LNCaP clone FGC (cell line): ENCODE measurements at places on chromosomes 6 and 20.

DNA sequence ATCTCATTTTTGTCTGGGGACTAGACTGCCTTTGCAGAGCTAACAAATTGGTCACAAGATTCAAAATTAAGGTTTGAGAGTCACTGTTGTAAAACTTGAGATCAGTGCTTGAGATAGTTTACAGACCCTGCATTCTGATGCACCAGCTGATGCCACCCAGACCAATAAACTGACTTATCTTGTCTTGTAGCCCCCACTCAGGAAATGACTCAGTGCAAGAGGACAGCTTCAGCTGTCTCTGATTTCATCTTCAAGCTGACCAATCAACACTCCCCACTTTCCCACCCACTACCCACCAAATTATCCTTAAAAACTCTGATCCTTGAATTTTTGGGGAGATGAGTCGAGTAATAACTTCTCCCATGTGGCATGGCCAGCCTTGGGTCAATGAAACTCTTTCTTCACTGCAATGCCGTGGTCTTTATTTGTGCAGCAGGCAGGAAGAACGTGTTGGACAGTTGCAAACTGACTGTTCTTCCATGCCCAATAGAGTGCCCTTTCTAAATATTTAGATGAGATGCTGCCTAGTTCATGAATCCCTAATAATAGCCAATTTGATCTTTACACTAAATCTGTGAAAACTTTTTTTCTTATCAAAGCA lies 48.3 kb upstream of the PROKR2 start:
- no peak for DNase-seq

GRCh38 chr6:4133941-4134838 lies 1.2 kb downstream of the ECI2 start:
- DNase-seq: no peak

DNA sequence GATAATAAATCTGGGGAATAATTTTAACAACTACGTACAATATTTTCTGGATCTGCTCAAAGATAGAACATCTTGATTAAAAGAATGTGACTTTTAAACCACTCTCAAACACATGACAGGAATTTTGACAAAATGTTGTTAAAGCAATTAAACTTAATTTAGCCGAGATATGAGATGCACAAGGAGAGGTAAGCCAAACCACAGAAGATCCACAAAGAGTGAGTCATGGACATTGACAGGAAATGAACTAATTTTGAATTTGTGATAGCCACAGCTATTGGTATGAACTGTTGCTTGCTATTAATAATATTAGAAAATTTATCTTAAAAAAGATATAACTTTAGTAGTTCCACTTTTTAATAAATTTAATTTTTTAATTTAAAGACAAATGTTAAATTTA lies 27.8 kb upstream of the VGLL2 start:
- DNase-seq: no peak

DNA sequence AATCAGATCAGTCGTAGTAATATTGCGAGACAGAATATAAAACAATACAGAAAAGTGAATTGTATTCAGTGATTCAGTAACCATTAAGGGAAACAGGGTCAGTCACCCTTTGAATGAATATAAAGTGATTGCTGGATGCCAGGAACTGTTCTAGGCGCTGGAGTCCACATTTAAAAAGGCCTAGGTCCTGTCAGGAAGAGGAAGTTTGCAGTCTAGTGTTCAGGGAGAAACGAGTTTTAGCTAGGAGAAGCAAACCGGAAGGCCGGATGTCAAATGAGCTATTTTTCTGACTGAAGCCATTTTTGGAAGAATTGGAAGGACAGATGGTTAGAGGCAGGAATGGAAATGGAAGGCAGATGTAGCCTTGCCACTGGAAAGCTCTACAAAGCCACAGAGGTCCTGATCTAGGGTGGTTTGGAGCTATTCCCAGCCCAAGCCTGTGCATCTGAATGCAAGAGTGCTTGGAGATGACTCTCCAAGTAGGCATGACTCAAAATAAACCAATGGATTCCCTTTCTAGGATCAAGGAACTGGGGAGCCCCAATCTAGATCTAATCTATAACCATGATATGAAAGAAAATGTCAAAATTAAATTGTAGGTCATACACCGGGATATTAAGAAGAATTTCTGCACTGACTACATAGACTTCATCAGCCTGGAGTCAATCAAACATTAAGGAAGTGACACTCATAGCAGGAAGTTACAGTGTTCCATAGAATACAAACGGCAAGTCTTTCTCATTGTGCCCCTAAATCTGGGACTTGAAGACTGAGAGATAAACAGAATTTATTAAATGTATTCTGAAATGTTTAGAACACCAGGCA lies 36.8 kb upstream of the CDKAL1 start:
- DNase-seq: no peak

DNA sequence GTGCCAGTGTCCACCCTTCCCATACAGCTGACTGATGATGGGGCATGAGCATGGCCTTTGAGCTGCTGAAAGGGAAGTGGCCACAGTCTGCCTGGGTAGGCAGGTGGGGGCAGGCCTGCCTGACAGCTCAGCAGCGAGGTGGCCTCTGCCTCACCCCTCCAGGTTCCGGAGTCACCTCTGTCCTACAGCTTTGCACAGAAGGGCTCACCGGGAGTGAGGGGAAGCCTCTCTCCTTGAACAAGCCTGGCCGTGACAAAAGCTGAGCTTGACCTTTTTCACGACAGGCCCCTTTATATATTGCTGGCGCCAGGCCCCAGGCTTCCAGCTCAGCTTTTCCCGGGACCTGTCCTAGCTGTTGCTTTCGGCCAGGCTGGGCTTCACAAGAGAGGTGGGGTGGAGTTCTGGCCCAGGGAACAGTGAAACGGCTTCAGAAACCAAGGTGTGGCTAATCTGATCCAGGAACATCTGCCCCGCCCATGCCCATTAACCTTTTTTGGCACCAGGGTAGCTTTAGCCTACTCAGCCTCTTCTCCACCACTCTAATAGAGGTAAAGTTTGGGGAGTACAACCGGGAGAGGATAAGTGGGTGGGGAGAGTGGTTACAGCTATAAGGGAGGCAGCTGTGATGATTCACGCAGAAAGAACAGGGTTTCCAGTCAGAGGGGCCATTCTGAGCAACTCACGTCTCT lies 42.9 kb downstream of the C6orf132 start:
- DNase-seq: no peak

DNA sequence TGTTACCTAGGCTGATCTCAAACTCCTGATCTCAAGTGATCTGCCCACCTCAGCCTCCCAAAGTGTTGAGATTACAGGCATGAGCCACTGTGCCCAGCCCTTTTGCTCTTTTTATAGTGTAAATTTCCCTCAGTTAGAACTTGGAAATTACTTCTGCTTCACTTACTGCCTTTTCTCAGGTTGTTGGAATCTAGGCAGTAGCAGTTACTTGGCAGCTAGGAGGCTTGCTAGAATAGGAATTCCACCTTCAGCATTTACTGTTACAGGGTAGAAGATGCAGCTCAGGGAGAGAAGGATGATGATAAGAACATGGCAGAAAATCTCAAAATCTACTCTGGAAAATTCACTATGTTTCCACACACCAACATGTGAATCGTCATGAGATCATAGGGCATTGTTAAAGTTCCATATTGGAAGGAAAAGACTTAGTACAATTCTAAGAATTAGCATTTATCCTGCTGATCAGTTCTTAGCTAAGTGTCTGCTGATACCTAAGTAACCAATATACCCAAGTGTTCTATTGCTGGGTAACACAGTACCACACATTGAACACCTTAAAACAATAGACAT lies 182.2 kb downstream of the SLC16A10 start:
- DNase-seq: no peak
